ENCODE measurements at places on chromosomes 4 and X.
A peak's percentile ranks its signal among the peaks of the same experiment; 100 is the strongest.

GRCh38 chr4:149531861-149532260, 283.8 kb downstream of the IQCM start:
- no peak for DNase-seq

GRCh38 chr4:132169660-132170059, 979.4 kb upstream of the PCDH10 start:
- DNase-seq, result no peak

DNA sequence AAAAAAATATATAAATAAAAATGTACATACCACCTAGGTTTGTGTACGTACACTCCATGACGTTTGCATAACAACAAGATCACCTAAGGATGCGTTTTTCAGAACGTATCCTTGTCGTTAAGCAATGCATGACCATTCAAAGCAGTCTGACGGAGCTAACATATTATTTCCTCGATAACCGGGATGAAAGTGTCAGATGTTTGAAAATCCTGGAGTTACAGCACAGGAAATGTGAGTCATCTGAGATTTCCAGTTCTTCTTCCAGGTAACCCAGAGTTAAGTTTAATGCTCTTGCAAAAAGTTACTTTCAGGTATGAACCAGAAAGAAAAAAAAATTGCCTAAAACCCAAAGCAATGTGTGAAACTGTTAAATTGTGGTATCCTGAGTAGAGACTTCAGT, 107.9 kb downstream of the LDB2 start:
- DNase-seq, result no peak

- no peak for DNase-seq
Measured at GRCh38 chrX:13742397-13743176, 8.0 kb downstream of the OFD1 start.

GRCh38 chr4:11344916-11345315, 83.8 kb downstream of the HS3ST1 start:
- no peak for DNase-seq

GRCh38 chrX:31154946-31155345, 83.1 kb upstream of the FTHL17 start:
- DNase-seq, result no peak

DNA sequence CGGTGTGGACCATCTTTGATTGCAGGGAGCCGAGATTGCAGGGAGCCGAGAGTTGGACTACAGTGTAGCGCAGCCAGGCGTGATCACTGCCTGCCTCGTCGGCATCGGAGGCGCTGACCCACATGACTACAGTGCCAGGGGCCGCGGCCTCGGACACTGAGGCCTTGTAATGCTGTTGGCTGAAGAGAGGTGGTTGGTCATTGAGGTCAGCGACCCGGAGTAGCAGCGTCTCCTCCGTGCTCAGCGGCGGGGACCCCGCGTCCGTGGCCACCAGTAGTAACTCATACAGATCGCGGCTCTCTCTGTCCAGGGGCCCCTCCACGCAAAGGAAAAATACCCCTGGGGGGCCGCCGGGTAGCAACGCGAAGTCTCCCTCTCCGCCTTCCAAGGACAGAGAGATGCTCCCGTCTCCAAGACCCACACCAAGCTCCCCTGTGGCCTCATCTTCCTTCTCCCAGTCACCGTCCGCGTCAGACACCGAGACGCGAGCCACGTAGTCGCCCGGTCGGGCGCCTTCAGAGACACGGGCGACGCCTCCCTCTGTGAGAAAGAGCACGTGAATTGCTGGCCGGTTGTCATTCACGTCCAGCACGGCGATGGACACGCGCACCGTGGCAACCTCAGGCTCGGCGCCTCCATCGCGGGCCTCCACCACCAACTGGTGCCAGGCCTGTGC, 1.9 kb downstream of the DCHS2 start:
- DNase-seq, result no peak

- DNase-seq, result no peak
Measured at GRCh38 chrX:367349-367748, 19.4 kb downstream of the PPP2R3B start.

DNA sequence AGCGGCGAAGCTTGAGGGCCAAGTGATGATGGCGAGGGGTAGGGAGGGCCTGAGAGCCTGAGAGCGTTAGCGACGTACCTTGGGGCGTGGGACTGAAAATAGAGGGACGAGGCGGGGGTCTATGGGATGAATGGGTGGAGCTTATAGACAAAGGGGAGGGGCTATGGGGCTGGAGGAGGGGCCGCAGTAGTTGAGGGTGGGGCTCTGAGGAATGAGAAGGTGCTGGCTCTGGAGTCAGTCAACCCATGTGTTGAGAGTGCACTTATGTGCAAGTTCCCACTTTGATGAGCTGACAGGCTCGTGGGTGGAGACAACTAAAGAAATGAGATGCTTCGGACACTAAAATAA, 488 bp downstream of the TBC1D25 start:
- DNase-seq, result peak; percentile 50

DNA sequence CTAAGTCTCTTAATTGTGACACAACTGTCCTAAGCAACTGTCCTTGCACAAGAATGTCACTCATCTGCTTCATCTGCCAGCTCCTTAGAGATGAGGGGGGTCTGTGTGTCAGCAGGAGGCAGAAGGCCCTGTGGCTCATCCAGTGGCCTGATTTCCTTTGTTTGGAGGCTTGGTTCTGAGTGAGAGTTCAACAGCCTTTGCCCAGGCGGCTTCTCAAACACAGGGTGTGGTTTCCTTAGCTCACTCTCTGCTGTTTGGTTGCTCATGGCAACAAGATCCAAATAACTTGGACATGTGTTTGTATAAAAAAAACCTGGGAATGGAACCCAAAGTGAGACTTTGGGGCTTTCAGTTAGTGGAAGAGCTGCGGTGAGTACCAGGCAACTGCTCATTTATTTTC, 46.6 kb downstream of the MAP7D3 start:
- no peak for DNase-seq

GRCh38 chrX:12210196-12210815, 72.0 kb downstream of the FRMPD4 start:
- DNase-seq, result peak; percentile 61

DNA sequence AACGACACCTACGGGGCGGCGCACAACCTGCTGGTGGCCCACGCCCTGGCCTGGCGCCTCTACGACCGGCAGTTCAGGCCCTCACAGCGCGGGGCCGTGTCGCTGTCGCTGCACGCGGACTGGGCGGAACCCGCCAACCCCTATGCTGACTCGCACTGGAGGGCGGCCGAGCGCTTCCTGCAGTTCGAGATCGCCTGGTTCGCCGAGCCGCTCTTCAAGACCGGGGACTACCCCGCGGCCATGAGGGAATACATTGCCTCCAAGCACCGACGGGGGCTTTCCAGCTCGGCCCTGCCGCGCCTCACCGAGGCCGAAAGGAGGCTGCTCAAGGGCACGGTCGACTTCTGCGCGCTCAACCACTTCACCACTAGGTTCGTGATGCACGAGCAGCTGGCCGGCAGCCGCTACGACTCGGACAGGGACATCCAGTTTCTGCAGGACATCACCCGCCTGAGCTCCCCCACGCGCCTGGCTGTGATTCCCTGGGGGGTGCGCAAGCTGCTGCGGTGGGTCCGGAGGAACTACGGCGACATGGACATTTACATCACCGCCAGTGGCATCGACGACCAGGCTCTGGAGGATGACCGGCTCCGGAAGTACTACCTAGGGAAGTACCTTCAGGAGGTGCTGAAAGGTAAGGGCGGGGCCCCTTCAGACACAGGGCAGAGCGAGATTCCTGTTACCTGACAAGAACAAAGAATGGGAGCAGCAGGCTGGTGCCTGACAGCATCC, 11.7 kb downstream of the RPL9 start:
- no peak for DNase-seq

- no peak for DNase-seq
Measured at GRCh38 chr4:105327956-105328355, 145.9 kb downstream of the PPA2 start.

- no peak for DNase-seq
Measured at GRCh38 chr4:144709159-144709558, 63.2 kb downstream of the HHIP start.

- DNase-seq, result no peak
Measured at GRCh38 chrX:107398115-107398514, 51.3 kb upstream of the FRMPD3 start.

GRCh38 chr4:111535792-111536191, 609.5 kb upstream of the FAM241A start:
- no peak for DNase-seq

DNA sequence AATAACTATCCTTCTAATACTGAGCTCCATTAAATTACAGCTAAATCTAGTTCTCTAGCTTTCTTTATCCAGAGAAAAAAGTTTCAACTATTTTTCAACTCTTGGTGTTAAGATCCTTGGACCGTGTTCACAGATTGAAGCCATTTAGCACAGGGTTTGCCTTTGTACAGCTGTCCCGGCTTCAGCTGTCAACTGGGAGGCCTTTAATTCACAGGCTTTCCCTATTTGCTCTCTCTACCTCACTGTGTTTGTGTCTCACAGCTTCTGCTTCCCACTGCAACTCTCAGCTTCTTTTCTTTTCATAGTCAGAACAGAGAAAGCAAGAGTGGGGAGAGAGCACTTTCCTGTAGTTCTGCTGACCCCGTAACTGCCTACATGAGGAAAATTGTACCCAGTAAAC, 76.9 kb upstream of the SMAD1 start:
- no peak for DNase-seq

DNA sequence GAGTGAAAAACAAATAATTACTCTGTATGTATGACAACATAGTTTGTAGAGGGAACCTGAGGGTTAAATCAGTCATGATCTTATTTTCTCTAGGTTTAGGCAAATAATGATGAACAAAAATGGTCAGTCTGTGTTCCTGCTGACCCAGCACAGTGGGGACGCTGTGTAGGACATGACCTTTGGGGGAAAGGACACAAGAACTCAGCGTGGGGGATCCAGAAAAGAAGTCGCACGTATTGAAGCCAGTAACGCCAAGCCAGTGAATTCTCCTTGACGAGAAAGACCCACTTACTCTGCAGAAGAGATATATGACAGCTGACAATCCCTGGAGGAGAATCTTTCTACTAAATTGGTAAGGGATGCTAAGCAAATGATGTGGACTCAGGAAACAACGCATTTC, 36.6 kb downstream of the HELT start:
- no peak for DNase-seq

GRCh38 chr4:14916554-14917297, 85.6 kb upstream of the CPEB2 start:
- peak; percentile 33 for DNase-seq

DNA sequence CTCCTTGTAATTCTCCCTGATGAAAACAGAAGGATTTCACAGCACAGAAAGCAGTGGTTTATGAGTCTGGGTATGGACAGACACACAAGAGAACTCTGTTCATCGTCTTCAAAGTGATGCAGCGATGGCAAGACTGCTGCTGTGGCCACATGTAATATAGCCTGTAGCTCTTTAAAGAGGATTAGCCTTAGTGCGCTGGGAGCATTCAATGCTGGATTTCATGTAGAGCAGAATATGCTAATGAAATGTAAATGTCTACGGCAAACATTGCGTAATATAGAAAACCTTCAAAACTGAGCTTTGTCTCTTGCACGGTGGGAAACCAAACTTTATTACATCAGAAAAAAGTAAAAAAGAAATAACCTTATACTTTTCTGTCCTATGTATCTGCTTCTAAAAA, 42.9 kb downstream of the ALPK1 start:
- DNase-seq, result no peak

DNA sequence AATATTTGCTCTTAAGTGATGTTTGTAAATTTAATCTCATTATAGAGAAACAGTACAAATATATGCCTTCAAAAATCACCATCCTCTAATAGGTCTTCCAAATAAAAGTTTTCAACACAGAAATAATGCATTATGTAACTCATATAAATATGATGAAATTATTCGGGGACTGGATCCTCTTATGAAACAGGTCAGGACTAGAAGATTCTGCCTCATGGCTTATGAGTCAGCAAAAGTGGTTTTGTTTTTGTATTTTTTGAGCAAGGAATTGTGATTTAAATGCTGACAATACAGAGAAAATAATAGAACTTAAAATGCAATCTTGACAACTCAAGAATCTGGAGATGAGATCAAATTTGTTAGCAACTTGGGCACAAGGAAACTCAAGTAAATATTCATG, 179.7 kb upstream of the NDP start:
- no peak for DNase-seq

GRCh38 chrX:74527350-74527749, 87.1 kb downstream of the RLIM start:
- DNase-seq, result no peak

- DNase-seq, result no peak
Measured at GRCh38 chr4:126736133-126736518, 896.6 kb upstream of the INTU start.
